Non-pigmented ciliary epithelial cell (primary cell): ENCODE measurements at places on chromosomes 2 and 18.

DNA sequence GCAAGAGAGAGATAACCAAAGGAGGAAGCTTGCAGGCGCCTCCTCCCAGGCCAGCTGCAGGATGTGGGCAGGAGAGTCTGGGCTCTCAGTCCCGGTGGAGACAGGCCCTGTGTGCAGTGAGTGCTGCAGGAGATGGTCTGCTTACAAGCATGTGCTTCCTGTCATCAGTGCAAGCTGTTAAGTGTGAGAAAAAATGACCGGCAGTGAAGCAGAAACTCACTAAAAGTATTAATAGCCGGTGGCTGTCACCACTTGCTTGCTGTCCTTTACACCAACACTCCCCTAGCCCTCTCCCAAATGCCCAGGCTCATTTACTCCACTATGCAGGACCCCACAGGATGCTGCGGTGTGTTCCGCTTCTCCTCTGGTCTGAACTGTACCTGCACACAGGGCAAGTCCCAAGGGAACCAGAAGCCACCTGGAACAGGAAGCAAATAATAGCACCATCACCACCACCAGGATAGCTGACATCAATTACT, 435.6 kb upstream of the HS6ST1 start:
- no peak for DNase-seq

DNA sequence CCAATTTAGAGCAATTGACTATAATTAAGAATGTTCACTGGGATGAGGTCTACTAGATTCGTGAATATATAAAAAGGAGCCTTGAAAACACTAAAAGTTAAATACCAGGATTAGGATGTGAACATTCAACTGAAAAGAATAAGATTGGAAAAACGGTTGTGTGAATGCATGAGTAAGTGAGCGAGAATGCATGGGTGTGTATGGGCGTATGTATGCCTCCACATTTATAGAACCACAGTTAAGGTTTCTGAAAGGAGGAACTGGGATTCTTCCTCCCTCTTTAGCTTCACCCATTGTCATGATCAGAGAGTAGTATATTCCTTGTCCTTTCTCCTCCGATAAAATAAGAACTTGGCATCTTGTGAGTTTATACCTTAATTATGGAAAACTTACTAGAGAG, 151.1 kb upstream of the UBE2E3 start:
- peak; percentile 5 for DNase-seq

- DNase-seq: no peak
Observed at GRCh38 chr18:29218091-29218490, 1041.2 kb upstream of the CDH2 start.

- no peak for DNase-seq
Observed at GRCh38 chr2:16161085-16161565, 220.8 kb downstream of the MYCN start.

- no peak for DNase-seq
Observed at GRCh38 chr18:47995654-47996053, 65.2 kb upstream of the SMAD2 start.

DNA sequence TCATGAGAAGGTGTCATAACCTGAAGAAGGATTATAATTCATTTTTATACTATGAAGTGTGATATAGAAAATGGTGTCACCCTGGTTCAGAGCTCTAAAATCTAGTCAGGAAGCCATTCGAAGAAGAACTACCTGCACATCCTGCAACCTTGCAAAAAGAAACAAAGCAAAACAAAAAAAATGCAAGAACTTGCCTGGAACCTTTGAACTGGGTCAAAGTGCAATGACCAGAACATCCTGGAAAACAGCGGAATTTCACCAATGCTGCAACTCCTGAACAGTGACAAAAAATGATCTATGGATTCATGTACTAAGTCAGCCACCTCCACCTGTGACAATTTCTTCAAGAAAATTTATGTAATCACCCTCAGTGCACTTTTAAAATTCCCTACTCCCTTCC, 1083.3 kb upstream of the GYPC start:
- DNase-seq: no peak

DNA sequence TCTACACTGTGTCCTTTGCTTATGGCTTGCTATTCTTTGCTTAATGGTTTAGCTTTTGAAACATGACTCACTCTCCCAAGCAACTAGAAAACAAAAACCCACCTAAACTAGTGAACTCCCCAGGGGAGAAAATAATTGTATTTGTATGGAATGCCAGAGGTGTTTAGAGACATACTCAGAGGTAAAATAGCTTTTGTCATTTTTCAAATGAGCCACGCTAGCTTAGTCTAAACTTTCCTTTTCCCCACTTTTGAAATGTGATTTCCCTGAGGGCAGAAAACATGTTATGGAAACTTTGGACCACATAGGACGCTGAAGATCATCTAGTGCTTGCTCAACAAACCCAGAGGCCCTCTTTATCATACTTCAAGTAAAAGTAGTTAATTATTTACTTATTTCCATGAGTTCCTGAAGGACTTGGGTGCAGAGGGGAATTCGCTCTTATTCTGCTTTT, 16.5 kb upstream of the CYTIP start:
- DNase-seq: no peak

- no peak for DNase-seq
Observed at GRCh38 chr2:146992466-146992865, 852.4 kb upstream of the ACVR2A start.

DNA sequence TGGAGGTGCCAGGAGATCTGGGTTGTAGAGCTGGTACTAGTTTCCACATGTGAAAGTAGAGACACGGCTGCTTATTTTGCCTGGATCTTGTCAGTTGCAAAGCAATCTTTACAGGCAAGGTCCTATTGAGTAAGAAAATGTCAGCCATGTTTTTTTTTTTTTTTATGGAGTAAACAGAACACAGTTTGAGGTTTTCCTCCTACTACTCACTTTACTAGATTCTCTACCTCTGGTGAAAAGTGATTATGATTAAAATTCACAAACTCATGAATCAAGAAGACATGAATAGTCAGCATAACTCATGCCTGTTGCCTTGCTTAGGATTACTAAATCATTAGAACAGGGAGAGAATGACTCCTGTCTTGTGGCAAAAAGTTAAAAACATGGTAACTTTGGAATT, 70.1 kb upstream of the PNPT1 start:
- DNase-seq: no peak

DNA sequence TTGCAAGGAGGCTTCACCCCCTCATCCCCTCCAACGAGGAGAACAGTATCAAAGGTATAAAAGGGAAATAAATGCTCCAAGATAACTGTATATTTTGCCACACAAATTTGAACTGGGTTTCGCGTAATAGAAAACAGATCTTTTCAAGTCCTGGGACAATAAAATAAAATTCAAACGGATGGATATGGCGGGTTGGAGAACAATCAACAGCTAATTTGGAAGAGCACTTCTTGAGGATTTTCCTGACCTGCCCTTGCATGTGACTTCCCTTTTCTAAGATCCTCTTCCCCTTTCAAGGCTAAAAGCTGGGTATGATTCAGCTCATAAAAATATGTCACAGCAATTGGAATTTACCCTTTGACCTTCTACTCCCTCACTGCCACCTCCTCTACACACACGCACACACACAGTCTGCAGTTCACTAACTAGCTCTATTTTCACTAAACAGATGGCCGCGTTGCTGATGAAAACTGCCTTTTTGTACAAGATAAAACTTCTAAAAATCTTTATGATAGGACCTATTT, 386.9 kb downstream of the FIGN start:
- peak; percentile 54 for DNase-seq

DNA sequence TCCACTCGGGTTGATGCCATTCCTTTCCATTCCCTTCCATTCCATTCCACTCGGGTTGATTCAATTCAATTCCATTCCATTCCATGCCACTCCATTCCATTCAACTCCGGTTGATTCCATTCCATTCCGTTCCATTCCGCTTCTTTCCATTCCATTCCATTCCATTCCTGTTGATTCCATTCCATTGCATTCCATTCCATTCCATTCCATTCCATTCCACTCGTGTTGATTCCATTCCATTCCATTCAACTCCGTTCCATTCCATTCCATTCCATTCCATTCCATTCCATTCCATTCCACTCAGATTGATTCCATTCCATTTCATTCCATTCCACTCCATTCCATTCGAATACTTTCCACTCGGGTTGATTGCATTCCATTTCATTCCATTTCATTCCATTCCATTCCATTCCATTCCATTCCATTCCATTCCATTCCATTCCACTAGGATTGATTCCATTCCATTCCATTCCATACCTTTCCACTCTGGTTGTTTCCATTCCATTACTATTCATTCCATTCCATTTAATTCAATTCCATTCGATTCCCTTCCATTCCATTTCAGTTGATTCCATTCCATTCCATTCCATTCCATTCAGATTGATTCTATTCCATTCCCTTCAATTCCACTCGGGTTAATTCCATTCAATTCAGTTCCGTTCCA, 1141.8 kb downstream of the RPIA start:
- no peak for DNase-seq

DNA sequence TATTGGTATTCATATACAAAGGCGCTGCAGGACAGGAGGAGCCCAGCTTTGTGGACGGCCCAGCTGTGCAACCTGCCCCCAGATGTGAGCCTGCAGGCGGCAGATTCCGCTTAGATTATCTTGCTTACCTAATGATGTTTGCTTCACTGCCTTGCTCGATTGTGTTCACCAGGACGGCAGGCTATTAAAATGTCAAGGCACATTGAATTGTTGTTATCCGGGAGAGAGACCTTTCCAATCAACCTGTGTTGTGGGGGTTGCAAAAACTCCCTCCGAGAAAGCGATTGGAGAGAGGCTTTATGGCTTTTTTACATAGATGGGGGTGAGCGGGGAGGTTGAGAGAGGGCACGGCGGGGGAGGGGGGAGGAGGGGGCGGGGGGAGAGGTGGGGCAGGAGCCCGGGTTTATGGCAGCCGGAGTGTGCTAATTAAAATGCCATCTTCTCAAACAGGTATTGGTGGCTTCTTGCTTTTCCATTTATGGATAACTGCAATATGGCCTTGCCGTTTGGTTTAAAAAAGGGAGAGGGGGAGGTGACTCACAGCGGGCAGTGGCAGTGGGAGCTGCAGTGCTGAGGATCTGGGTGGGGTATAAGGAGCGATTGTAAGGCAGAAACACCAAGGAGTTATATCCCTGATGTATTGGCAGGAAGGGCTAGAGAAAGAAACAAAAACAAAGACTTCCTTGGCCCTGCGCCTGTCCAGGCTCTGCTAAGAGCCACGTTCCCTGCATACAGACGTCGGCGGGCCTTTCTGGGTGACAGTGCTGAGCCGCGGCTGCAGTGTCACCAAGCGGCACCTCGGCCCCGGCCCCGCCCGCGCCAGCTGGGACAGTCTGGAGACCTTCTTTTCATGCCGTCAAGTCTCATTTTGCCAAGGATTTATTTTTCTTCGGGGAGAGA, 97.2 kb downstream of the INSIG2 start:
- DNase-seq: no peak

DNA sequence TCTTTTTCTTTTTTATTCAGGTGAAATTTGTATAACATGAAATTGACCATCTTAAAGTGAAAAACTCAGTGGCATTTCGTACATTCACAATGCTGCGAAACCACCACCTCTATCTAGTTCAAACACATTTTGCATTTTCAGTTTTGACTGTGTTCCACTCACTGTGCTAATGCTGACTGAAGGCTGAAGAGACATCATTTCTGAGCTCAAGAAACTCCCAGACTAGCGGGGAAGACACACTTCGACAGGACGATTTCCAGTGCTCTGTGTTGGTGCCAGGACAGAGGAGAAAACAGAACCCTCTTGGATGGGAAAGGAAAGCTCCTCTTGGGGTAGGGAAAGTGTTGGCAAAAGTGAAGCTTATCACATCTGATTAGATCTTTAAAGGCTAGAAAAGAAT, 44.2 kb upstream of the CBLN2 start:
- DNase-seq: no peak

GRCh38 chr2:9765611-9766531, 77.4 kb upstream of the TAF1B start:
- no peak for DNase-seq

DNA sequence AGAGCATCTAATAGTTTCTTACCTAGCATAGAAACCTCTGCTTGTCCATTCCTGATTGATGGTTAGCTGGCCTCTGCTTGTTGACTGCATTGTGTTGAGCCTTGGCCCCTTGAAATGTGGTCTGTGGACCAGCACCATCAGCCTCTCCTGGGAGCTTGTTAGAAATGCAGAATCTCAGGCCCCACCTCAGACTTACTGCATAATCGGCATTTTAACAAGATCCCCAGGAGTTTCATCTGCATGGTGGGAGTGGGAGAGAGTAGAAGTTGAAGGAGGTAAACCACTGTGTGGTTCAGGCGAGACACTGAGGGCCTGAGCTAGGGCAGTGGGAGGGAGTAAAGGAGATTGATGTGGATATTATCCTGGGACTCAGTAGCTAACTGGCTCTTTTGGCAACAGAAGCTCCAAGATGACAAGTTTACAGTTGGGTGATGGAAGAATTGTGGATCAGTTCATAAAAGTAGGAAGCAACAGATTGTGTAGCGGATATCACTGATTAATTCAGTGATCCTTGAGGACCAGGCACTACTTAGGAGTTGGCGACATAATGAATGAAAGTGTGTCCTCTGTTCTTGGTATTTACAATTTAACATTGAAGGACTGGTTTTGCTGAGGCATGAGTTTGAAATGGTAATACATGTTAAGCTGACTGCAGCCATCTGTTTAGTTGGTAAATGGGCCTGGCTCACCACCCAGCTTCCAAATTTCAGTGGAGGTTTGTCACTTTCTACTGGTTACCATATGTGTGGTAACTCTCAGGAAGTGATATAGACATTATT, 20.9 kb downstream of the PHLPP1 start:
- no peak for DNase-seq

- no peak for DNase-seq
Observed at GRCh38 chr18:58113337-58113736, 69.3 kb downstream of the NEDD4L start.

- no peak for DNase-seq
Observed at GRCh38 chr2:172736424-172737174, 954 bp downstream of the RAPGEF4 start.

- no peak for DNase-seq
Observed at GRCh38 chr2:241950413-241951315, 81.1 kb downstream of the RTP5 start.

GRCh38 chr2:25977768-25978167, 4.5 kb downstream of the KIF3C start:
- no peak for DNase-seq

DNA sequence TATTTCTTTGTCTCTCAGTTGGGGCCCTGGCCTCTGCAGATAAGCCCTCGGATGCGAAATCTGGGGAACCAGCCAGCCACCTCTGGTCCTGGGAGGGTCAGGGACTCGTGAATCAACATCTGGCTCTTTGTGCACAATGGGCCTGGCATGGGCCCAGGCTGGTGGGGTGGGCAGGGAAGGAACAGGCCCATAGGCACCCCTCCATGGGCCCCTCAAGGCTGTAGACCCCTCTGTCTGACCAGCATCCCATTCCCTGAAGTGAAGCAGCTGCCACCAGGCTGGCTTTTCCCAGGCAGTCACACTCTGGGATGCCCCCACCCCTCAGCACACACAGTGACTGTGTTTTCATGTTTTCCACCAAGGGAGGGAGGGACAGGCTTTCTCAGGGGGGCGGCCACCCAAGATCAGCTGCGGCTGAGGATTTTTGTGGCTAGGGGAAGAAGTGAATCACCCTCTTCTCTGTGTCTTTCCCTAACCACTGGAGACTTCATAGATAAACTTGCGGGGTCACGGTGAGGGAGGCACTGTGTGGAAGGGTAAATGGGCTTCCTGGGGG, 166.0 kb downstream of the AGAP1 start:
- peak; percentile 69 for DNase-seq
